ENCODE measurements at places on chromosomes 5 and 9. TPM values are rescaled to one million over a fixed set of nuclear protein-coding genes. Genes with fewer than 3 reads are reported as not detected.

The SPATA31C1 gene
- total RNA-seq, result not detected

The GDF9 gene
- total RNA-seq, result not detected

The PDLIM4 gene
- total RNA-seq, result 84.4 TPM

The INSL4 gene
- total RNA-seq, result not detected

The QRFP gene
- total RNA-seq, result not detected

The KCNN2 gene
- total RNA-seq, result not detected

The NUTM2G gene
- not detected for total RNA-seq

The TRIM36 gene
- 0.13 TPM for total RNA-seq

The PCSK5 gene
- 3.9 TPM for total RNA-seq

The GABRP gene
- total RNA-seq, result not detected

The SEC61B gene
- total RNA-seq, result 127 TPM

The TRAF1 gene
- 0.38 TPM for total RNA-seq

The TMEM252 gene
- not detected for total RNA-seq

DNA sequence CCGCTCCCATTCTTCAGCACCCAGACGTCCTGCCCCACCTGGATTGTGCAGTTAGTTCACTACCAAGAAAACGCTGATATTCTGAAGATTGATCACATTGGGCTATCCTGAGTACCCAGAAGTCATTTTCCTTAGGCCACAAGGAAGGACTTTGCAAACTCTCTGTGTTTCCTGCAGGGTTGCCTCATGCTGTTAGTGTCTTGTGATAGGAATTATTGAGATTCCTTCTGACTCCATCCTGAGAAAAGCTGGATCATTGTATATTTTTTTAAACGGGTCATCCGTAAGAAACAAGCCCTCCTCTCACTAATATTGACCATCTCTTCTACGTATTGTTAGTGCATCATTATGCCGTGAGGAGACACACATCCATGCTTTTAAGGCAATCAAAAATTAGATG lies 96.0 kb upstream of the DAPK1 start:
- no peaks in the 10 kb centered on the region for H3K4me1 ChIP-seq
- no peaks in the 10 kb centered on the region for H3K36me3 ChIP-seq
- no peak for DNase-seq
- H3K27me3 ChIP-seq, result no peaks in the 10 kb centered on the region
- H3K4me3 ChIP-seq, result no peak overlapping the region

- no peaks in the 10 kb centered on the region for H3K27me3 ChIP-seq
- no peak overlapping the region for H3K27ac ChIP-seq
- 0 out of 2 replicates have a peak, but pooled peaks cover 6% of the 10 kb centered on the region for H3K4me1 ChIP-seq
- DNase-seq, result peak; percentile 63
- H3K4me3 ChIP-seq, result no peak overlapping the region
Measured at GRCh38 chr5:133113331-133114061, 61.7 kb downstream of the HSPA4 start.

DNA sequence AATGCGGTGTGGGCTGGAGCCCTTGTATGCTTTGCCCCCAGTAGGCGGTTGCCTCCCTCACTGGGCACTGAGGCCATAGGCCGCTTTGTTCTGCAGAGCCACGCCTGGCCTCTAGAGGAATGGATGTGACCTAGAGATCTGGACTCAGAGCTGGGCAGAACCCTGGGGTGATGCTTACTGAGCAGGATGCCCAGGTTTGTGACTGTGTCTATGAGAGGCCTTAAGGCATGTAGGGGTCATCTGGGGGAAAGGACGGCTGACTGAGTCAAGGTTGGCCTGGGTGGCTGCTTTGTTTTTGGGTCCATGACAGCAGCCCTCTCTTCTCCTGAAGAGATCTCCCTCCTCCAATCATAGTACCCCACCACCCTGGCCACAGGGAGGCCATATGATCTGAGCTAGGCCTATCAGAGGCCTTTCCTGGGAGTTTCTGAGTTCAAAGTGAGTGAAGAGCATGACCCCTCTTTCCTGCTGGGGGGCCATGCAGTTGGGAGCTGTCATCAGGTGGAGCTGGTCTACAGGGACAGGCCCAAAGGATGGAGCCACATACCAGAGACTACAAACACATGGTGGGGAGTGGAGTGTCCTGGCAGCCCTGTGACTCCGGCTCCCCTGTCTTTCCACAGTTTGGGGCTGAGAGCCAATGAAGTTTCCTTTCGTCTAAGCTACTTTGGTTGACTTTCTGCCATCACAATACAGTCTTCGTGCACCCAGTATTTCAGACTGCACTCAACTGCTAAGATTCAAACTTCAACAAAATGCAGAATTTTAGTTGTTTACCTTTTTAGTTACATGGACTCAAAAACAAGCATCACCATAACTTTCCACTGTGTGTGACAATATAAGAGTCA lies 165.4 kb downstream of the AUH start:
- H3K27me3 ChIP-seq, result no peaks in the 10 kb centered on the region
- H3K27ac ChIP-seq, result peak overlapping the region; percentile 91
- no peaks in the 10 kb centered on the region for H3K36me3 ChIP-seq
- no peak for DNase-seq
- H3K4me3 ChIP-seq, result no peak overlapping the region

GRCh38 chr5:108678091-108678490 lies 69.6 kb upstream of the FER start:
- H3K4me3 ChIP-seq, result no peak overlapping the region
- no peak for DNase-seq
- no peak overlapping the region for H3K27ac ChIP-seq
- H3K27me3 ChIP-seq, result no peaks in the 10 kb centered on the region

DNA sequence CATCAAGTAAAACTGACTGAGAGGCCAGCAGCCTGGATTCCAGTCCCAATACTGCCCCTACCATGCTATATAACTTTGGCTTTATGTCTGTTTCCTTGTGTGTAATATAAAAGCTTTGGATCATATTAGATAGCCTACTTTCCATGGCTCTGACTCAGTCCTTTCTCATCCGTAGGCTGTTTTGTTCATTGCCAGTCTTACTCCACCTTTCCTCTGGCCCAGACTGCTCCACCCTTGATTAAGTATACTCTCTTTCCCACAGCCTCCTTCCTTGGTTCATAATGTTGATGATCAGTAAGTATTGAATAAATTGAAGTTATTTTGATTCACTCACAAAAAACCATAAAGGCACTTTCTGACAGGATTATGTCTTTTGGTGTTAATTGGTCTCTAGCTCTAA lies 1.5 kb upstream of the MRPS30 start:
- H3K4me1 ChIP-seq, result peaks cover 19% of the 10 kb centered on the region
- no peak overlapping the region for H3K27ac ChIP-seq
- peaks cover 14% of the 10 kb centered on the region for H3K36me3 ChIP-seq
- no peak overlapping the region for H3K4me3 ChIP-seq
- no peaks in the 10 kb centered on the region for H3K27me3 ChIP-seq

GRCh38 chr5:119275146-119275545 lies 80.7 kb upstream of the TNFAIP8 start:
- peak overlapping the region; percentile 5 for H3K27ac ChIP-seq
- H3K4me1 ChIP-seq, result peaks cover 12% of the 10 kb centered on the region
- H3K36me3 ChIP-seq, result no peaks in the 10 kb centered on the region

DNA sequence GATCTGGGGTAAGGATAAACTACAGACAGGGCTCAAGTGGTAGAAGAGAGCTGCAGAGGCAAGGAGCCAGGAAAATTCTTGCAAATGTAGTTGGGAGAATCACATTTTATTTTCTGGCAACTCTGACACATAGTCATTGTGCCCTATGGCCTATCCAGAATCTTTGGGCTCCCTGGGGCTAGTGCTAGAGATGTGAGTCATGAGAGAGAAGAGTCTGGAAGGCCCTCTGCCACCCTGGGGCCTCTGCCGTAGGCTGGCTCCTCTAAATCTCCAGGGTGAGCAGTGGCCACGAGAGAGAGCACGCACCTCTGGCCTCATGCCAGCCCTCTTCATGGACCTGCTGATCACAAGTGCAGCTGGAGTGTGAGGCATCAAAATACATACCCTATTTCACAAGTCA lies 74.3 kb upstream of the SSBP2 start:
- H3K27me3 ChIP-seq, result no peaks in the 10 kb centered on the region
- DNase-seq, result peak; percentile 93
- H3K36me3 ChIP-seq, result no peaks in the 10 kb centered on the region
- H3K4me1 ChIP-seq, result peaks cover 17% of the 10 kb centered on the region
- no peak overlapping the region for H3K4me3 ChIP-seq

GRCh38 chr5:127358284-127358683 lies 67.7 kb downstream of the MEGF10 start:
- H3K36me3 ChIP-seq, result no peaks in the 10 kb centered on the region
- DNase-seq, result peak; percentile 70
- H3K4me3 ChIP-seq, result peak overlapping the region; percentile 42
- no peaks in the 10 kb centered on the region for H3K27me3 ChIP-seq

GRCh38 chr5:132530946-132531345 lies 12.4 kb downstream of the IL5 start:
- H3K4me3 ChIP-seq, result no peak overlapping the region
- H3K27me3 ChIP-seq, result peaks cover 29% of the 10 kb centered on the region
- no peaks in the 10 kb centered on the region for H3K4me1 ChIP-seq
- DNase-seq, result no peak
- H3K27ac ChIP-seq, result no peak overlapping the region

DNA sequence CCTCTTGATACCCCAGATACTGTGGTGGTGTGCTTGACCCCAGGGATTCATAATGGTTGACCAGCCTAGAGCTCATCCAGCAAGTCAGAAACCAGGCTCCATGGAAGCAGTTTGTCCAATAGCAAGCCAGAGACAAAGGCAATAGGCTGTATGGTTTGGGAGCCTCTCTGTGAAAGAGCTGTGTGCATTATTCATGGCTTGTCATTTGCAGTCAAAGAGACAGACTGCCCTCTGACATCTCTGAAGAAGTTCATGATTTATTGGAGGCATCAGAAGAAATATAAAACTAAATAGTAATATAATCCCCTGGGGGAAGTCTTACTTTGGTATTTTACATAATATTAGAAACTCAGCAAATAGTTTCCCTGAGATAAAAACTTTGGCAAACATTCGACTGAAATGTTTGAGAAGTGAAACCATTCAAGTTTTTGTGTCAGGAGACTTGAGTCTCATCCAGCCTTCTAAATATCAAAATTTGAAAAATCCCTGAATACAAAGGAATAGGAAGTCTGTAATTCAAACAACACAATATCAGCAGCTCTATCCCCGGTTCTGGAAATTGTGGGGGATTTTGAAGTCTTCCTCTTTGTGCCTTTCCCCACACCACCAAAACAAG lies 250.3 kb downstream of the ZSWIM6 start:
- 0 out of 2 replicates have a peak, but pooled peaks cover 4% of the 10 kb centered on the region for H3K4me1 ChIP-seq
- no peak overlapping the region for H3K4me3 ChIP-seq
- H3K27me3 ChIP-seq, result peaks cover 14% of the 10 kb centered on the region
- DNase-seq, result no peak
- H3K27ac ChIP-seq, result no peak overlapping the region

DNA sequence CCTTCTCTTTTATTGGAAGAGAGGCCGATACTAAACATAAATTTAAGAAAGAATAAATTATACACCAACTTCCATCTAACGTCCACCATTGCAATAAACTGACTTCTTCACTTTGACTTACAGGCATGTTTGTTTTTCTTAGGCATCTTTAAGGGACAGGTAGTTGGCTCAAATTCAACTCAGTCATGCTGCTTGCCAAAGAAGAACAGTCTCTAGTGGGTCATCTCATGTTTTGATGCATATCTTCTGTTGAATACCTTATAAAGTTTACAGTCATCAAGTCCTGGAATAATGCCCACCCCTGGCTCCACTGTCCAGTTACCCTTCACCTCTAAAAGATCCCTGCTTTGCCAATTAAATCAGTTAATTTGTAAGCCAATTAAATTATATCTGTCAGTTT lies 328.2 kb upstream of the GRAMD2B start:
- no peak overlapping the region for H3K27ac ChIP-seq
- H3K36me3 ChIP-seq, result no peaks in the 10 kb centered on the region
- H3K4me1 ChIP-seq, result peaks cover 11% of the 10 kb centered on the region
- H3K27me3 ChIP-seq, result no peaks in the 10 kb centered on the region
- no peak overlapping the region for H3K4me3 ChIP-seq

DNA sequence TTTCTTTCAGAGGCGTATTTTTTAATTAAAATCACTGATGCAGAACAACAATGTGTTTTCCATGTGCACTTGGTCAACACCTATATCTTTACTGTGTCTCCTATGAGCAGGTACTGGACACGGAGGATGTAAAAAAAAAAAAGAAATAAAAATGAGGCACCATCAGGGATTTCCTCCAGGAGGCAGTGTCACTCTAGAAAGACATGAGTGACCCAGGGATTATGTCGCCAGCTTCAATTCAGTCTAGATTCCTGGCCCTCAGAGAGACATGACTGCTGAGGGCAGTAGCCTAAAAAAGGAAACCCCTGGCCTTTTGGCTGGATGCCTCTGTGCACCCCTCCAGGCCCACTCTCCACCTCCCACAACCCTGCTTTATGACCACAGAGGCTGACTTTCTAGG lies 18.3 kb upstream of the IL33 start:
- no peaks in the 10 kb centered on the region for H3K4me1 ChIP-seq
- no peak overlapping the region for H3K4me3 ChIP-seq
- no peaks in the 10 kb centered on the region for H3K36me3 ChIP-seq
- H3K27me3 ChIP-seq, result no peaks in the 10 kb centered on the region

DNA sequence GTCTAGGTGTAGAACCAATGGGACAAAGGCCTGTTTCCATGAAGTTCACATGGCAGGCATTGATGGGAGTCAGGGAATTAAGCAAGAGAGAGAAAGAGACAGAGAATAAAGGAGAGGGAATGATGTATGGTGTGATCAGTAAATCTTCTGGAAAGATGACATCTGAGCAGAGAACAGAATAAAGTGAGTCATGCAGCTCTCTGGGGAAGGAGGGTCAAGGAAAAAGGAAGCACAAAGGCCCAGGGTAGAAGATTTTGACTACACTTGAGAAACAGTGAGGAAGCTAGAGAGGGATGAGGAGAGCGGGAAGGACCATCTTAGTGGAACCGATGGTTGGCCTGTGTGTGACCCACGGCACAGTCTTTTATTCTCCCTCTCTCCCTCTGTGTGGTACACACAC lies 425.9 kb downstream of the SPOCK1 start:
- no peak overlapping the region for H3K4me3 ChIP-seq
- peak overlapping the region; percentile 69 for H3K27ac ChIP-seq
- peaks cover 33% of the 10 kb centered on the region for H3K4me1 ChIP-seq
- H3K27me3 ChIP-seq, result no peaks in the 10 kb centered on the region
- peak; percentile 71 for DNase-seq

DNA sequence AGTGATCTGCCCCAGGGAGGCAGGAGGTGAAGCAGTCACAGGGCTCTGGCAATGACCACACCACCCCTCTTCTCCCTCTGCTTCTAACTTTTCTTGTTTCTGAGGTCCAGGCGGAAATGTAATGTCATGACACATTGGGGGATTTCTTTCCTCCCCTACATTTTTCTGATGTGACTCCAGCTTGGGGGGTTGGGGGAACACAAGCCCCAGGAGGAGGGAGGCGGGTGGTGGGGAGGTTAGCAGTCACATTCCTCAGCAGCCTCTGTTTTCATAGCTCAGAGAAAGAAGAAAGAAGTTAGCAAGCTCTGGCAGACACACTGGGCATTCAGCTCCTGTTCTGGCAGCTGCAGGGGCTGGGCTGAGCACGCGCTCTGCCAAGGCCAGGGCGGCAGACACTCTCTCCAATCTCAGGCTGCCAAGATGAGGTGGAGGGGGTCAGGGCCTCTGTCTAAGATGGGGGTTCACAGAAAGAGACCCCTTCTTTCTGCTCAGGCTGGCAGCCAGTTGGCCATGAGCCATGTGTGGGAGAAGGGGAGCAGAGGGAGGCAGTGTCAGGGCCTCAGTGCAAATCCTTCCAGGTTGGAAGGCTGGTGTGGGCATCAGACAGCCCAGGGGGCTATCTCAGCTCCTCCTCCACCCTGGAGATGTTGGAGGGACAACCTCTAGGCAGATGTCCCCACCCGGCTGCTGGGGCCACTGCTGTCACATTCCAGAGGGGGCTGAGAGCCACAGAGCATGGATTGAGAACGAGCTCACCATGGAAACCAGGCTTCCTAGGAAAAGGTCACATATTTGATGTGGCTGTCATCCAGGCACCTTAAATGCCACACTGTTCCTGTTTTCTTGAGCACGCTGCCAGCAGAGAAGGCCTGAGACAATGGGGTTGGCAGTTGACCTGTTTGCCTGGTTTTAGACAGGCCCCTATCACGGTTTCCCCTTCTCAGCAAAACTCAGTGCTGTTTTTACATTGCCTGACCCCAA lies 20.1 kb upstream of the PFDN1 start:
- H3K4me3 ChIP-seq, result no peak overlapping the region
- H3K27me3 ChIP-seq, result no peaks in the 10 kb centered on the region
- DNase-seq, result peak; percentile 95
